ENCODE measurements at places on chromosomes 2 and 18.

GRCh38 chr18:35387152-35387571 lies 10.0 kb upstream of the ZNF396 start:
- no peak for DNase-seq

- no peak for DNase-seq
Measured at GRCh38 chr2:227267410-227268115, 57.5 kb upstream of the MFF start.

DNA sequence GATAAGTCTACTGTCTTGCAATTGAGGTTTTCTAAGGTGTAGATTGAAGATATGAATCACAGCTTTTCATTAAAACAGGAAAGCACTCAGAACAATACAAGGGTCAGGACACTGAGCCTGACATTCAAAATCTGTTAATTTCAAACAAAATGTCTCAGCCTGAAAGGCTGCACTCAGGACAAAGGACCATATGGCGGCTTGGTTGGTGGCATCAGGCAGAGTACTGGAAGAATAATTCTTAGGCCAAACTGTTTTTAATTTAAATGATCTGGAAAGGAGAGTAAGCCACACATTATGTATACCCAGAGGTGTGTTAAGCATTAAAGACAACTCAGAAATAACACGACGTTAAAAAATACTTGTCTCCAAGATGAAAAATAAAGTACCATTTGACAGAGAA lies 85.9 kb downstream of the SKA1 start:
- DNase-seq = no peak

GRCh38 chr2:76169276-76170008 lies 458.7 kb upstream of the GCFC2 start:
- no peak for DNase-seq

- DNase-seq = no peak
Measured at GRCh38 chr2:217246108-217246507, 386.2 kb upstream of the TNP1 start.

DNA sequence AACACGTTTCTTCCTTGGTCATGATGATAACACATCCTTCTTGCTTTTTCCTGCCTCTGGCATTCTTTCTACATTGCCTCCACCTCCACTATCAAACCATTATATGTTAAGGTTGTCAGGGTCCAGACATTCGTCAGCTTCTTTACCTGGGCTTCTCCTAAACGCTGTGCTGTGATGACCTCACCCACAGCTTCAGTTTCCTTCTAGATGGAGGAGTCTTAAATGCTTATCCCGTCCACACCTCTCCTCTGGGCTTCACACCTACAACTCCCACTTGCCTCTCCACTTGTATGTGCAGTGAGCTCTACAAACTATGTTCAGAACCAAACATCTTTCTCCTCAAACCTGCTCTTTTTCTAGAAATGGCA lies 666 bp upstream of the STAT1 start:
- DNase-seq = no peak

DNA sequence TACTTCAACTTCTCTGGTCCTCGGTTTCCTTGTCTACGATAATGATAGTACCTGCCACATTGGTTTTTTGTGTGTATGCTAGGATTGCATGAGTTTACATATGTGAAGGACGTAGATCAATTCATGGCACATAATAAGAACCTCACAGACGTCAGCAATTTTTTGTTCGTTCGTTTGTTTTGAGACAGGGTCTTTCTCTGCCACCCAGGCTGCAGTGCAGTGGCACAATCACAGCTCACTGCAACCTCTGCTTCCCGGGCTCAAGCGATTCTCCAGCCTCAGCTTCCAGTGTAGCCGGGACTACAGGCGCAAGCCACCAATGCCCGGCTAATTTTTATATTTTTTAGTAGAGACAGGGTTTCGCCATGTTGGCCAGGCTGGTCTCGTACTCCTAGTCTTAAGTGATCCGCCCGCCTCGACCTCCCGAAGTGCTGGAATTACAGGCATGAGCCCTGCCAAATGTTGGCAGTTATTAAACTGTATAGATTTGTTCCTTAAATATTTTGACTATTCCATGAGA lies 756 bp upstream of the SLC35F5 start:
- peak; percentile 45 for DNase-seq

GRCh38 chr18:63309422-63309821 lies 10.1 kb downstream of the BCL2 start:
- no peak for DNase-seq

DNA sequence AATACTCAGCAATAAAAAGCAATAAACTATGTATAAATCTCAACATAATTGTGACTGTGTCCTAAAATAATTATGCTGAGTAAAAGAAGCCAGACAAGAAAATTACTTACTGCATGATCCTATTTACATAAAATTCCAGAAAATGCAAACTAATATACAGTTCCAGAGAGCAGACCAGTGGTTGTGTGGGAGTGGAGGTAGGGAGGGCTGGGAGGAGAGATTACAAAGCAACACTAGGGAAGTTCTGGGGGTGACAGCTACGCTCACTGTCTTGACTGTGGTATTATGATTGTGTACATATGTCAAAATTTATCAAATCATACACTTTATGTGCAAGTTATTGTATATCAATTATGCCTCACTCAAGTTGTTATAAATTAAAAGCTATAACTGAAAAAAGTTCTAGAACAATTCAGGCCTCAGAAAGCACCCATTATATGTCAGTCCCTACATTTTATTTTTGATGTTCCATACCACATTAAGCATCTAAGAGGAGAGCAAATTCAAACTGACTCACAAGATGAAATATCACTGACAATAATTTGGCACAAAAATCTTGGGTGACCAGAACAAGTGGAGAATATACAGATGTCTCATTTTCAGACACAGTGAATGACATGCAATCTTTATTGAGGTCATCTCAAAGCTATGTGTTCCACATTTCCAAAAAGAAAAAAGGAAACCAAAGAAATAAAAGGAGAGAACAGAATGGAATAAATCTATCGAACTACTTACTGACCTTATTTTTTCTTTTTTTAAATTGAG lies 85.1 kb downstream of the ANTXR1 start:
- no peak for DNase-seq

DNA sequence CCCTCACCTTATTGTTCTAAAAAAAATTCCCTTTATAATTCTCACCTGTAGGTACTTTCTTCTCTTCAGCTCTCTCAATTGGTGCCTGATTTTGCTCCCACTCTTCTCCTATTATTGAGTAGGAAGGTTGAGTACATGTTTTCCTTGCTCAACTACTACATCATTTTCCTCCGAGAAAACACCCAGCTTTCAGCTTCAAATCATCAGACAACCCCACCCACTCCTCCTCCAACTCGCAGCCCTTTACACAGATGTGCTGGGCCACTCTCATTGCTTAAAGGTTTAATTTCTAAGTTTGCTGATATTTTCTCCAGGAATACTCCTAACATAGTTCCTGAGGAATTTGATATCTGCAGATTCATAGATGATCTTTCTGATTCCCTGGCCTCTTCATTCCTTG lies 734.4 kb upstream of the ZEB2 start:
- no peak for DNase-seq

DNA sequence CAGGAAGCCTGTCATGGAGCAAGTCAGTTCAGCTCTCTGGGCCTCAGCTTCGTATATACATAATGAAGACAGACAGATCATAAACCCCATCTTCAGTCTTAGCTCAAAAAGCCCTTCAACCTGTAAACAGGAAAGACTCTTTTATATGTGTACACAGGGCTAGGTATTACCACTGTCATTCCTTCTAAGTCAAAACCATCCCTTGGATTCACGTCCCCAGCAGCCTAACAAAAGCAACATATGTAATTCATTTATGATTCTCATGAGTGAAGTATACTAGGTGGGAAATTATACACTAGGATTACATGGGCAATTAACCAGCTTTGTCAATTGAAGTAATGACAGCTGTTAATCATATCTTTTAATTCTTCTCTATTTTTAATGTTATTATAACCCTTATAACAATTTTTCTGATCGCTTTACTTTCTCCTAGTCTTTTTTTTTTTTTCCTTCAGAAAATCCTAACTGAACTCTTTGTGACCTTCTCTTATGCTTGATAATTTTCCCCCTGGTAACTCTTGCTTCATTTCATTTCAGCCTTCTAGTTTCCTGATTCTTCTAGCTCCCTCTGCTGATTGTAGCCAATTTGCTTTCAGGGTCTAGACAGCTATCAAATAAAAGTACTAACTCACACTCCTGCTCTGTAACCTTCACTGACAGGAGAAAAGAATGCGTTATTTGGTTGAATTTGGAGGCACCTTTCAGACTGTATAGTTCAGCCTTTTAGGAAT lies 99.7 kb downstream of the RBM43 start:
- DNase-seq = no peak

DNA sequence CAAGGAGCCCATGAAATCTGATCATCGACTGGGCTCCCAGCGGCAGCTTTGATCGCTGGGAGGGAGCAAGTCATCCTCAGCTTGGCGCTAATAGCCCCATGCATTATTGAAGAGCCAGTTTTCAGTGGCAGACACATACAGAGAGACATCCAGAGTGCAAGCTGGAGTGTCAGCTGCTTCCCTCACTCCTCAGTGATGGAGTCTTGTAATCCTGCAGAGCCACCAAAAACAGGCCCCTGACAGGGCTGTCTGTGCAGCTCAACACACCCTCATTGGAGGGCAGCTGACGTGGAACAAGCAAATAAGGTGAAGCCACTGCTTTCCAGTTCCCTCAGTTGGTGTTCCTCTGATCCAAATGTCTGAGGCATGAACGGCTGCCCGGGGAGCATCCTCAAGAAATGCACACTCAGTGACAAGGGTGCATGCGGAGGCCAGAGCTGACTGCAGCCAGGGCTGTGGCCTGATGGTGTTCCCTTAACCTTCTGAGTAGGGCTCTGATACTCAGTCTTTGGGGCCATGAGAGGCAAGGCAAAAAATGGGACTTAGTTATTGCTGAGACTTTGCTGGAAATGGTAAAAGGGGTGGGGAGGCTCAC lies 97.4 kb downstream of the RHOB start:
- no peak for DNase-seq

DNA sequence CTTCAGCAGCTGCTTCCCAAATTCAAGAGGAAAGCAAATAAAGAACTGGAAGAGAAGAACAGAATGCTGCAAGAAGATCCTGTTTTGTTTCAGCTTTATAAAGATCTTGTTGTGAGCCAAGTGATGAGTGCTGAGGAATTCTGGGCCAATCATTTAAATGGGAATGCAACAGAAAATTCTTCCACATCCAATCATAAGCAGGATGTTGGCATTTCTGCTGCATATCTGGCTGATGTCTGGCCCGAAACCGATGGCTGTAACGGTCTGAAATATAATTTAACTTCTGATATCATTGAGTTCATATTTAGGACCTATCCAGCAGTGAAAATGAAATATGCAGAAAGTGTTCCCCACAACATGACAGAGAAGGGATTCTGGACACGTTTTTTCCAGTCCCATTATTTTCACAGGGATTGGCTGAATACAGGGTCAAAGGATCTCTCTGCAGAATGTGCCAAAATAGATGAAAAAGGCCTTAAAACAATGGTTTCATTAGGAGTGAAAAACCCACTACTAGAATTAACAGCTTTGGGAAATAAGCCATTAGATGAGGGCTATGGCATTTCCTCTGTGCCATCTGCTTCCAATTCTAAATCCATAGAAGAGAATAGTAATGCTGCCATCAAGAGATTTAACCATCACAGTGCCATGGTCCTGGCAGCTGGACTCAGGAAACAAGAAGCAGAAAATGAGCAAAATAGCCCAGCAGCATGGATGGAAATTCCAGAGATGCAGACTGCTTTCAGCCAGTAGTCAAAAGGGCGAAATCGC lies 175.6 kb downstream of the MC4R start:
- no peak for DNase-seq

- no peak for DNase-seq
Measured at GRCh38 chr18:5527603-5528002, 16.2 kb downstream of the EPB41L3 start.

DNA sequence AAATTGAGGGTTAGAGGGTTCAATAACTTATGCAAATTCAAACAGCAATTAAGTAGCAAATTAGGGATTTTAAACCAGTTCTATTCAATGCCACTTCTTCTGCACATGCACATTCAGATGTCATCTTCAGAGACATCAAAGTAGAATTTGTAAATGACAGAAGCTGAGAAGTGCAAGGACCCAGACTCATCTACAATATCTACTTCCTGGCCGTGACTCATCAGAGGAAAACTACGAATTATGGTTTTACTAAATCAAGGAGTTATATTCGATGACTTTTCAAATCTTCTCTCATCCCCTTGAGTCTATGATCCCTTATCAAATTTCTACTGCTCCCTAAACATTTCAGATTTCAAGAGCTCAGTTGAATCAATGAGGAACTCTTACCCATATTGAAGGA lies 20.0 kb upstream of the STAT4 start:
- DNase-seq = no peak

DNA sequence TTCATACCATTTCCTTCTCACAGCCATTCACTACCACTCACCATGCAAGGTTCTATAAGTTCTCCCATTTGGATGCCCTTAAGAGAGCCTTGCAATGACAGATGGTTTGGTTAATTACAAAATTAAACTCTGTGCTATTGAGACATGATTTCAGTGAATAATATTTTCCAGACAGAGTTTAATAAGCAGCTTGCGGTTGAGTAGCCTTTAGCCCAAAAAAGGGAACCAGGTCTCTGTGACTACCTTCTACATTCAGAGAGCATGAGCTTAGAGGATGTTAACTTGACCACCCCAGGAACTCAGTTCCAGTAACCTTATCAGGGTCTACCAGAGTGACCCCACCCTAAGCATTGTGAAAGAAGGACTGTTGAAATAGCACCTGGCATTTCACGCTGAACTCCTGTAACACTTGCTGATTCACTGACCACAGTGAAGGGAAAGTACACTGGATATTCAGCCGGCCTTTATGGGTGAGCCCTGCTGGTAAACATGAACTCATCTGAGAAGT lies 1173.1 kb upstream of the ZEB2 start:
- no peak for DNase-seq

Measured in lower lobe of right lung (tissue), 2 donors.